ENCODE measurements at places on chromosomes 16 and 17. TPM values are rescaled to one million over a fixed set of nuclear protein-coding genes. Genes with fewer than 3 reads are reported as not detected.

DNA sequence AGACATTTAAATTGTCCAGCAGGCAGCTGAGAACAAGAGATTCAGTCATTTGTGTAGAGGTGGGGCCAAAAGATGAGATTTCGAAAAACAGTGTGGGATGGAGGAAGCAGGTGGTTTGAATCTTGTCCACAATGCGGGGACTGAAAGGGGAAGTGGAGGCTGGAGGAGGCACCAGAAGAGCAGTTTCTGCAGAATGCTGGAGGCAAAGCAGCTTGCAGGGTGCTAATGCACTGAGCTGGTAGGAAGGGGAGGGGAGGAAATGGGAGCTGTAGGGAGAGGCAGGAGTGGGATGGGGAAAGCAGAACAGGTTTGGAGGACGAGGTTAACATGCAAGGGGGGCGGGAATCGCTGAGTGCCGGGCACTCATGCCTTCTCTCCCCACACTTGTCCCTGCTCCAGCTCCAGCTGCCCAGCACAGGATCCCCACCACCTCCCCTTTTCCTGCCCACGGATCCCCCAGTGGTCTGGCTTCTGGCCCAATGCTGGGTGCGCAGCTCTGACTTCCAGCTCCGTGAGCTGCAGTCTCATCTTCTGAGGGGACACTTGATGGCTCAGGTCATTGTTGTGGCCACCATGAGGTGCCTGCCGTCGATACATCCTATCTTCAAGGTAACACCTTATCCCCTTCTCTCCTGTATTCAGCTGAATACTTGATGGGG is 9.4 kb downstream of the C17orf100 start:
- no peak for DNase-seq

- DNase-seq, result peak; percentile 97
Measured at GRCh38 chr17:82496529-82497434, 22.8 kb upstream of the FOXK2 start.

DNA sequence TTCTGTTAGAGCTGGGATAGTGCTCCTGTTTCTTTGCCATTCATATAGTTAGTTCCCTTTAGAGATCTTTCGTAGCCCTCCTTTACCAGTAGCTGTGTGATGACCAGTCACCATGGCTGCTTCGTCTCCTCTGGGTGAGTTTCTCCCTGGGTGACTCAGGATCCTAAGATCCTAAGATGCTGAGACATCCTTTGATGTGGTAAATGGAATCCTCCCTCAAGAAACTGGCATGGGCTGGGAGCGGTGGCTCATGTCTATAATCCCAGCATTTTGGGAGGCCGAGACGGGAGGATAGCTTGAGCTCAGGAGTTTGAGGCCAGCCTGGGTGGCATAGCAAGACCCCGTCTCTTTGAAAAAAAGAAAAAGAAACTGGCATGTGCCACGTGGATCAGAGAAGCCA is 5.9 kb downstream of the PHAF1 start:
- peak; percentile 68 for DNase-seq

GRCh38 chr17:67482764-67483163 is 105.7 kb downstream of the PITPNC1 start:
- DNase-seq, result no peak

- DNase-seq, result no peak
Measured at GRCh38 chr16:48335961-48336360, 49.3 kb downstream of the SIAH1 start.

DNA sequence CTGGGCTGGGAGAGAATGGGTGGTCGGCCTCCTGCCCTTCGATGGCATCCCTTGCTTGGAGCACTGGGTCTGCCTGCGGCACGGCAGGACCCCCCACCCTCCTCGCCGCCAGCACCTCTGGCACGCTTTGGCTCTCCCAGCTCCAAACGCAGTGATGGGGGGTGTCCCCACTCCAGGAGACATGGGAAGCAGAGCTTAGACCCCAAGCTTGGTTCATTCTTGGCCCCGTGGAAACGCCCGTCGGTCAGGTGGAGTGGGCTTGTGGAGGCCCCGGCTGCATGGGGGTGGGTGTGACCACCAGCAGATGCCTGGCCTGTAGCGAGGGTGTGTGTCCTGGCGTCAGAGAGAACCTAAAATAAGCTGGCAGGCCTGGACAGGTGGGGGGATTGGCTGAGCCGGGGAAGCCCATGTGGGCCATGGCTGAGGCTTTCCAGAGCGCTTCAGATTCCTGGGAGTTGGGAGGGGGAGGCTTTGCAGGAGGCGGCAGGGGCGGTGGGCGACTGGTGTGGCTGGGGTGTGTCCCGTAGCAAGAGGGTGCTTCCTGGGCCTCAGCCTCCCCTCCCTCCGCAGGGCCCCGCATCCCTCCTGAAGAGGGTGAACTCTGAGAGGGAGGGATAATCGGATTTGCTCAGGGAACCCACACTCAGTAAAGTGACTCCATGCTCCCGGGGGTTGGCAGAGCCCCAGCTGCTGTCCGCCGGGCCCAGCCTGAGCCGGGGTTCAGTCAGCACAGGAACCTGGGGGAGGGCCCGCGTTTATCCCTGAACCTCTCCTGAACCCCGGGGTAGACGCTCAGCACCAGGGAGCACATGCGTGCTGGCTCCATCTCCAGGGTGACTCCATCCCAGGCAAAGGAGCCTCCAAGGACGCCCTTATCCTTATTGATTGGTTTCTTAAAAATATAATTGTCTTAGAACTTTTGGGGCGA is 3.4 kb downstream of the CACNA1H start:
- no peak for DNase-seq

DNA sequence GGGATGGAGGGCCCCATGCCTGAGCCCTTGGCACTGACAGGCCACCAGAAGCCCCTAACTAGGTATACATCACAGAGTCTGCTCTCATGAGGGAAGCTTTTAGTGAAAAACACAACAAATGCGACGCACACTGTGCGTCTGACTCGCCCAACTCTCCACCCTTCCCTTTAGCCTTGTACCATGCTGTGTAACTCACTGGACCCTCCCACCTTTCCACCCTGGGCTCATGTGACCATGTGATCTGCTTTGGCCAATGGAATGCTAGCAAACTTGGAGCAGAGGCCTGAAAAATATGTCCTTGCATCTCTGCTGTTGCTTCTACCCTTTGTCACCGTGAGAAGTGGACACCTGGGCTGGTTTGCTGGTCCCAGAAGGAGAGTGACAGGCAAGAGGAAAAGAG is 21.6 kb downstream of the TK2 start:
- DNase-seq, result no peak

- DNase-seq, result no peak
Measured at GRCh38 chr16:27402964-27403600, 1.1 kb downstream of the IL21R start.

GRCh38 chr17:19411631-19412030 is 599 bp downstream of the RNF112 start:
- no peak for DNase-seq

DNA sequence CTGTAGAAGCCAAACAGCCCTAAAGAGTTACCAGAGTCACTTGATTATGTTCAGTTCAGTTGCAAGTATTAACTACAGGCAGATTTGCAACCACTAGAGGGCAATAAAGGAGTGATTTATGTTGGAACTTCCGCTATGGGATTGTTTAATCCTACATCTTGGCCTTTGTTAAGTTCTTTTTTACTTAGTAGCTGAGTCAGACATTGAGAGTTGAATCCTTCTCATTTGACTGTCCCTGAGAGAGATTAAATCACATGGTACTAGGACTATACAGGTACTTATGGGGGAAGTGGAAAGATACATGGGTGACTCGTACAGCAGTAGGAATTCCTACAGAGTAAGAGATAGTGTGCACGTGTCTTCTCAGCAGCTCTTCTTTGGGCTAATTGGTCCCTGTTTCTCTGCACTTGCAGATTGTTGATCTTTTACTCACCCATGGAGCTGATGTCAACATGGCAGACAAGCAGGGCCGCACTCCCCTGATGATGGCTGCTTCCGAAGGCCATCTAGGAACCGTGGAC is 40.3 kb downstream of the CYB561 start:
- peak; percentile 63 for DNase-seq

- no peak for DNase-seq
Measured at GRCh38 chr16:82655072-82655714, 28.4 kb downstream of the CDH13 start.

- no peak for DNase-seq
Measured at GRCh38 chr17:62625184-62625869, 2.1 kb upstream of the MRC2 start.

Gene TBC1D3L
- 12.1 TPM for polyA plus RNA-seq

Gene HS3ST3B1
- 0.15 TPM for polyA plus RNA-seq
